Mammary epithelial cell (primary cell): ENCODE measurements at places on chromosomes 7 and 10.

DNA sequence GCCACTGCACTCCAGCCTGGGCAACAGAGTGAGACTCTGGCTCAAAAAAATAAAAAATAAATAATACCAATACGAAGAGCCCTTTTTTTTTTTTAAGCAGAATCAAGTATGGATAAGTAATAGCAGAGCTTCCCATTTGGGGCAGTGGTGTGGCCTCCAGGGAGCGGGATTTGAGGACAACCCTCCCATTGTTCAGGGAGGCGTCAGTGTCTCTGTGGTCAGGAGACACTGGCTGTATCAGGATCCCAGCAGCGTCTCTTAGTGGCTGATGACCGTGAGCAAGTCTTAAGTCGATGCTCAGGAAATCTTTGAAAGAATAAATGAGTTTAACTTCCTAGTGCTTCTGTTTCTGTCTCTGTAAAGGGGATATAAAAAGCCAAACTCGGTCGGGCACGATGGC lies 25.2 kb upstream of the SH2B2 start:
- DNase-seq, result no peak

GRCh38 chr7:129990403-129991192 lies 37.8 kb upstream of the UBE2H start:
- DNase-seq, result no peak

DNA sequence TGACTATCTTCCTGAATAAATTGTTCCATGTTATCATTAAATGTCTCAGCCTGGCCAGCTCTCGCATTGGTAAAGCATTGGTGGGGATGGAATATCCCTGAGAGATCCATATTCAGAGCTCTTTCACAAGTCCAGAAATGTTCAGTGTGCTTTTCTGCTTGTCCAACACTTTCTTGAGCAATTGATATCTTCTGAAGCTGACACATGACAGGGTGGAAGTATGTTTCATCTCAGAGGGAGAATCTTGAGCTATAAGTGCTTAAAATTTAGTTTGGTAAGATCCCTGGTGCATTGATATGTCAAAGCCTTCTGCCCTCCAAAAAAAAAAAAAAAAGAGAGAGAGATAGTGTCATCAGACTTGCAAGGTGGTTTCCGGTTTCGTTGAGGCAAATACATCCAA lies 7.4 kb downstream of the IFIT3 start:
- DNase-seq, result no peak

DNA sequence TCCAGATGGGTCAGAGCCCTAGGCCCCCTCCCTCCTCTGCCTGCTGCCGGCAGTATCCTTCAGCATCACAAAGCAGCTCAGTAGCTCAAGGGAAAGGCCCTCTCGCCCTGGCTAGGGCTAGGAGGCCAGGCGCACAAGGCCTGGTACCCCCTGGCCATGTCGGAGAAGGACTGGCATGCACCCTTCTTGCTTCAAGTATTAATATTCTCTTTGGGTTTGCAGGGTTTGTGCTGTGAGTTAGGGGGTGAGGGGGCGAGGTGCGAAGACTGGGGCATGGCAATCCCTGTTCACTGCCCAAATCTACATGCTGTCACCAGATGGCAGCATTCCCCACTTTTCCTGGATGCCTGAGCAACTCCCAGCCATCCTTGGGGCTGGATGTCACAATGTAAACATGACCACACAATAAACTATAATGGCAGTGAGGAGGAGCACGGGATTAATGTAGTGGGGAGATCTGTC lies 105.2 kb downstream of the NEURL1 start:
- DNase-seq, result peak; percentile 32
